Cortex of kidney (tissue), 1 donor: ENCODE measurements at places on chromosomes 1 and 21.

- no peak for DNase-seq
Observed at GRCh38 chr1:228004331-228004855, 2.4 kb upstream of the WNT3A start.

DNA sequence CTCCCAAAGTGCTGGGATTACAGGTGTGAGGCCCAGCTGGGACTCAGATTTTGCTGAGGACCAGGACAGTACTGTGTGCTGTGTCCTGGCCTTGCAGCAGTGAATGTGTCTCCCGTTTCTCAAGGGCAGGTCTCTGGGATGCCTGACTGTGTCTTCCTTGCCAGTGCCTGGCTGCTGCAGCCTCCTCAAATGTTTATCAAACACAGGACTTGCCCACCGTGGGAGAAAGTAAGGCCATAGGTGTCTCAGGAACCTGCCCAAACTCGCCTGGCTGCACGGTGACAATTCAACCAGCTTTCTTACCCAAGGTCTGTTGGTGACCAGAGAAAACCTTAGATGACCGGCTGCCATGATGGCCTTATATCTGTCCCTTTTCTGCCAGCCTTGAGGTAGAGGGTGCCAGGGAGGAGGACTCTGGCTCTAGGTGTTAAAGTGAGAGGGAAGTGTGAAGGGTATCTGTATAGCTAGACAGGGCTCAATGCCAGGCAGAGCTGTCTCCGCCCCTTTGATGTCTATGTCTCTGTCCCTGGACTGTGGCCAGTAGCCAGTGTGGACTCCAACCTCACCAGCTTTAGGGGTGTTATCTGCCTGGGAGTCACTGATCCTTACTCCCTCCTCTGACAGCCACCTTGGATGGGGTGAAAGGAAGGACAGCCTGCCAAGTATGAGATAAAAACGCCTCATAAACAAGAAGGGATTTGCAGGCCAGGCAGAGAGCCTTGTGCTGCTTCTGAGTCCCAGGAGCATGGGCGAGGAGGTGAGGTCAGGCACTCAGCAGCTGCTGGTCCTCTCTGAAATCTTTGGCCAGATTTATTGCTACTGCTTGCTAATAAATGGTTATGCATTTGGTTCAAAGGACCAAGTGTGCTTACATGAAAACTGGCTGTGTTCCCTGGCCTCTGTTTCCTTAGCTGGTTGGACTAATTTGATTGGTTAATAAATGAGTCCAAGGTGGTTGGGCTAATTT, 22.3 kb downstream of the IL6R start:
- no peak for DNase-seq

DNA sequence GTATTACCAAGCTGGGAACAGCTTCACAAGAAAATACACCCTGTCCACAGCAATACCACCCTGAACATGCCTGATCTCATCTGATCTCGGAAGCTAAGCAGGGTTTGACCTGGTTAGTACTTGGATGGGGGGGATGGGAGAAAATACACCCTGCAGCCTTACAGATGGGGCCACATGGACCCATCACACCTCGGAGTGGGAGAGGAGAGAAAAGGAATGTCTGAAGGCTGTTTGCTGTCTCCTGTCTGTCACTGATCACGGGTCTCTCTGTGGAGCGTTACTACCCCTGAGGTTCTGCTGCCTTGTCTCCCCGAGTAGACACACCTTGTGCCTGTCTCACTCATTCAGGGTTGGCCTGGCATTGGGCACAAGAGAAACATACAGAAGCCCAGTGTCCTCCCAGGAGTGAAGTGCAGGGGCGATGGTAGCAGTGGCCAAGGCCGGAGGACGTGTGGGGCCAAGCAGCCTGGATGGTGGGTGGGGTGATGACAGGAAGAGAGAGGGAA, 48.0 kb downstream of the TEX35 start:
- DNase-seq: no peak

- no peak for DNase-seq
Observed at GRCh38 chr1:63967901-63968300, 194.1 kb downstream of the ROR1 start.

- no peak for DNase-seq
Observed at GRCh38 chr1:84877592-84877991, 15.4 kb downstream of the LPAR3 start.

- no peak for DNase-seq
Observed at GRCh38 chr1:88016947-88017346, 667.1 kb upstream of the PKN2 start.

DNA sequence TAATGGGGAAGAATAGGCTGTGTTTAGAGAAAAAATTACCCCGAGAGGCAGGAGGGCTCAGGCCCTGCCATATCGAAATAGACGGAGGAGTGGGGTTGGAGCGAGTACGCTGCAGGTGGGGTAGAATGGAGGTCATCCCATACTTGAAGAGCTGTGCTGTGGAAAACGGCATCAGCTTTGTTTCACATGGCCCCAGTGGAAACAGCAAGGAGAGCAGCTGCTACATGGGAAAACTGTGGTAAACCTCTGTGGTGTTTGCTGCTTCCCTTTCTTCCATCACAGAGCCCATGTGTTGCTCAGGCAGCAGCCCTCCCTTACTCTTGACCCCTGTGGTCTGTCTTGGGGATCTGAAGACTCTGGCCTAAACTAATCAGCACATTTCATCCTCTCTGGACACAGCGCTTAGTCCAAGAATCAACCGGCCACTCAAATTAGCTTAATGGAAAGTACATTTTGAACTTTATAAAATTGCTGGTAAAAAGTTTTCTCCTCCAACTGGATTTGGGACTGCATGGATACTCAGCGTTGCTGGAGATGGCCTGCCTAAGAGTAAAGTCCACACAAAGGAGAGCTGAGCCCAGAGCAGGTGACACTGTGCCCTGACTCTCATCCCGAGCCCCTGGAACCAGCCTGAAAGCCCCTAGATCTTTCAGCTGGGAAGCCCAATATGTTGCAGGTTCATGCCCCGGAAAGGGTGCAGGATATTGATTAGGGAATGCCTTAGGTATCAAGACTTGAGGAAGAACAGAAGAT, 127.1 kb upstream of the GADD45A start:
- no peak for DNase-seq

DNA sequence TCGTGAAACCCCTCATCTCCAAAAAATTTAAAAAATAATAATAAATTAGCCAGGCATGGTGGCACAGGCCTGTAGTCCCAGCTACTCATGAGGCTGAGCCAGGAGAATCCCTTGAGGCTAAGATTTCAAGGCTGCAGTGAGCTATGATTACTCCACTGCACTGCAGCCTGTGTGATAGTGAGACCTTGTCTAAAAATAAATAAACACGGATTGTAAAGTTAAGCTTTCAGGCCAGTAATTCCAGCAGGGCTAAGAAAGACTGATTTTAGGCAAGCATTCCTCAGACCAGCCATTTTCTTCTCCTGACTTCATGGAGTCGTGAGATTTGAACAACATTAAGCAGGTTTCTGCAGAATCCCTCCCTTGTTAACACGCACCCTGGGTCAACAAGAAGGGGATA, 77.2 kb upstream of the EFHD2 start:
- DNase-seq: no peak

DNA sequence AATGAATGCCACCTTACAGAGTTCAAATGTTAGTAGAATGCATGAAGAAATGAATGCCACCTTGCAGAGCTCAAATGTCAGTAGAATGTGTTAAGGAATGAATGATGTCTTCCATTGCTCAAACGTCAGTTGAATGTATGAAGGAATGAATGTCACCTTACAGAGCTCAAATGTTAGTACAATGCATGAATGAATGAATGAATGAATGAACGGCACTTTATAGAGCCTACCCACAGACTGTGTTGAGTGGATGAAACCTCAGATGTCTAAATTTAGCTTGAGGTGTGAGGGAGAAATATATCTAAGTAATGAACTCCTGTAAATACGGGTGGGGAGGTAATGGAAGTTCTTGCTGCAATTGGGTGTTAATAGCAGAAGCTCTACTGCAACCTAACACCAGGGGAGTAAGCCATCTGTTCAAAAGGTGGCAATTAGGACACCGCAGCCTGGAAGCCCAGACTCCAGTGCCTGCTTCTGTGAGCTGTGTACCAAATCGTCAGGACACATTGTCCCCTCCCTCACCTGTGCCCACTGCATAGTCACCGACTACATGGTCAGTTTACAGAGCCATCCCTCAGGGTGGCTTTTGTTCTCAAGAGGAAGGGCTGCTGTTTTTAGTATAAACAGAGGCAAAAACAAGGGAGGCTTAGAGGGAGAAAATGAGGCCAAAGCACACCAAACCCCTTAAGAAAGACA, 26.7 kb downstream of the SUSD4 start:
- DNase-seq: no peak

GRCh38 chr21:26850116-26850643, 5.0 kb upstream of the ADAMTS1 start:
- no peak for DNase-seq

DNA sequence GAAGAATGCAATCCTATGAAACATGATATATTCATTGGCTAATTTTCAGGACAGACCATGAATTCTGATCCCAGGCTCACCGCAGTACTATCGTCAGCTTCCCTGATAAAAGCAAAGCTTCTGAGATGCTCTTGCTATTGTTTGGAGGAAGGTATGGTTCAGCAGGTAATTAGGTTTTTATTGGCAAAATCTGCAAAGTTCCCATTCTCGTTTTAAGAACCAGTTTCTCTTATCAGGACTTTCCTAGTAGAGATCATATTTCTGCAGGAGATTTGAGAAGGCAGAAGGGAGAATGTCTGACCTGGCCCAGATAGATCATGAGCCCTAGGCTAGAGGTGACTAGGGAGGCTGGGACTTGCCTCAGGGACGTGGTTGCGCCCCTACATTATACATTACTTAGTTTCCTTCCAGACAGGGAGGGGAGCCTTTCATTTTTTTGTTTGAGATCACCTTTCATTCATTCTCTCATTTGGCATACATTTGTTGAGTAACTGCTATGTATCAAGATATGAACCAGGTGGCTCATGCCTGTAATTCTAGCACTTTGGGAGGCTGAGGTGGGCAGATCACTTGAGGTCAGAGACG, 108.8 kb downstream of the NRIP1 start:
- no peak for DNase-seq

DNA sequence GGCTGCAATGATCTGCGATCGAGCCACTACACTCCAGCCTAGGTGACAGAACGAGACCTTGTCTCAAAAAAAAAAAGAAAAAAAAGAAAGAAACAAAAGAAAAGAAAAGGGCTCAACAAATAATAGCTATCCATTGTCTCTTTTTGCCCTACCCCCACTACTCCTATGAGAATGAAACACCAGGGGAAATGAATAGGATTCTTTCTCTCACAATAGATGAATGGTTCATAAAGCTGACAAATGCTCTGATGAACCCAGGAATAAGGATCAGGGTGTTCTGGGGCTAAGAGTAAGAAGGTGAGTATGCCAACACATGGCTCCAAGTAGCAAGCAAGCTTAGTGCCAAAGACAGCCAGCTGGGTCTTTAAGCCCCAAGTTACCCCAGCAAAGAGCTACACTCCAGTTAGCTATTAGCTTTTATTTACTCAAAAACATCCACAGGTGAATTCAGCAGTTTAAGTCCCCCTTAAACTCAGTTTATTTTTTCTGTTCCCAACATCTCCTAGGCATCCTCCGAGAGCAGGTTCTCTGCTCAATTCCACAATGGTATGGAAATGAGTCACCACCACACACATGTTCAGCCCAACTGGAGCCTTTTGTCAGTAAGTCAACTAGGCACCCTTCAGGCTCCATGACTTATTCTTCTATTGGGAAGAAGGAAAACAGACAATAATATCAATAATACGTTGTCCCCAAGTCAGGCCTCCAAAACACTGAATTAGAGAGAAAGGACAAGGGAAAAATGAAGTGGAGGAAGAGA, 4.2 kb downstream of the ADORA3 start:
- no peak for DNase-seq

- DNase-seq: no peak
Observed at GRCh38 chr1:15975358-15975804, 520 bp downstream of the ZBTB17 start.

- DNase-seq: no peak
Observed at GRCh38 chr1:246865921-246866320, 65.8 kb downstream of the AHCTF1 start.

GRCh38 chr1:233543338-233544255, 70.3 kb upstream of the KCNK1 start:
- DNase-seq: no peak

- DNase-seq: no peak
Observed at GRCh38 chr1:243663651-243664050, 186.4 kb downstream of the AKT3 start.

GRCh38 chr1:115829947-115830346, 11.0 kb downstream of the NHLH2 start:
- no peak for DNase-seq

- DNase-seq: no peak
Observed at GRCh38 chr1:87833166-87833565, 504.5 kb downstream of the LMO4 start.

DNA sequence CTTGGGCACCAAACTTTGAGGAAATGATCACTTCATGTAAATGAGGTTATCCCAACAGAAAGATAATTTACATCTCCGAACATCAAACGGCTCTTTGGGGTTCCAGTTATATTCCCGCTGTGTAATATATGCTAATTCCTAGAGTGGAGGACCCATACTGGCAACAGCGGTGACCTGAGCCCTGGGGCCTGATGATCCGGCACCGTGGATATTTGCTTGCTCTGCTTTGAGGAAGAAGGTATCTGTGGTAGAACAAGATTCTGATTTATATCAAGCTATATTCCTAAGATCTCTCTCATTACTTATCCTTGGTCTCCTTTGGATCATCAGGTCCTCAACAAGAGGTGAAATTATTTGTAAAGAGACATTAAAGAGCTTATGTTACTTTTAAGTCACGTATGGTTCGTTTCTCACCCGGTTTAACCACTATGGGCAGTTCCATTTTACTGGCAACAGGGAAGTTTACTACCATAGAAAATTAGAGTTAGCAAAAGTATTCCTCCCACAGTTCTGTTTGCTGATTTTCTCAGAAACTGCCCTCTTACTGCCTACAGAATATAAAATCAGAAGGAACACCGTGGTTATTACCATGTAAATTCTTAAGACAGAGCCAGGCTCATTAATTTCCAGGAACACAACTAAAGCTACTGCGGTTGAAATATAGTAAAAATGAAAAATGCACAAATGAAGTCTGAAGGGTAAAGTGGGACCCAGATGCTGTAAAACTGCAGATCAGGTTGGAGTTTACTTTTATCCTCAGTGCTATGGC, 56.7 kb downstream of the MRPL39 start:
- no peak for DNase-seq

- DNase-seq: no peak
Observed at GRCh38 chr1:226867461-226868054, 2.9 kb upstream of the PSEN2 start.

GRCh38 chr1:92458146-92458545, 28.6 kb downstream of the GFI1 start:
- no peak for DNase-seq

GRCh38 chr1:48591181-48591580, 119.2 kb upstream of the SPATA6 start:
- no peak for DNase-seq
